ENCODE measurements at places on chromosomes 13 and 19. TPM values are rescaled to one million over a fixed set of nuclear protein-coding genes. Genes with fewer than 3 reads are reported as not detected.
A peak's percentile ranks its signal among the peaks of the same experiment; 100 is the strongest.

NRTN gene
- total RNA-seq: 0.26 TPM

ZSCAN4 gene
- total RNA-seq: not detected

JSRP1 gene
- total RNA-seq: 1.0 TPM

GRCh38 chr19:49830766-49831165 is 12.7 kb downstream of the MED25 start:
- no peak for DNase-seq
- H3K27ac ChIP-seq: no peak overlapping the region
- no peaks in the 10 kb centered on the region for H3K4me1 ChIP-seq
- no peak overlapping the region for H3K4me3 ChIP-seq
- no peaks in the 10 kb centered on the region for H3K27me3 ChIP-seq
- peaks cover 18% of the 10 kb centered on the region for H3K36me3 ChIP-seq

- H3K4me3 ChIP-seq: peak overlapping the region; percentile 70
- peaks cover 21% of the 10 kb centered on the region for H3K4me1 ChIP-seq
- peak; percentile 64 for DNase-seq
- H3K36me3 ChIP-seq: no peaks in the 10 kb centered on the region
Measured at GRCh38 chr13:113297370-113298042, 467 bp downstream of the LAMP1 start.

DNA sequence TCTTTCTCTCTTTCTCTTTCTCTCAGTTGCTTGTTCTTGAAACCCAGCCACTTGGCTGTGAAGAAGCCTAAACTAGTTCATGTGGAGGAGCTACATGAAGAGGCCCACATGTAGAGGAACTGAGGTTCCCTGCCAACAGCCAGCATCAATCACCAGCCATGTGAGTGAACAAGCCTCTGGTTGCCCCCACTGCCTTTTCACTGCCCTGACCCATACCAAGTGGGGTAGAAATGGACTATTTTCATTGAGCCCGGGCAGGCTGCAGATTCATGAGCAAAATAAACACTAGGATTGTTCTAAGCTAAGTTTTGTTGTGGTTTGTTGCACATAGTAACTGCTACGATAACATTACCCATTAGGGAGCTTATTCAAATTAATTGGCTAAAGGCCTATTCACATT is 78.7 kb upstream of the FAM216B start:
- no peak overlapping the region for H3K4me3 ChIP-seq
- no peaks in the 10 kb centered on the region for H3K4me1 ChIP-seq
- DNase-seq: no peak

MYH14 gene
- total RNA-seq: not detected

DNA sequence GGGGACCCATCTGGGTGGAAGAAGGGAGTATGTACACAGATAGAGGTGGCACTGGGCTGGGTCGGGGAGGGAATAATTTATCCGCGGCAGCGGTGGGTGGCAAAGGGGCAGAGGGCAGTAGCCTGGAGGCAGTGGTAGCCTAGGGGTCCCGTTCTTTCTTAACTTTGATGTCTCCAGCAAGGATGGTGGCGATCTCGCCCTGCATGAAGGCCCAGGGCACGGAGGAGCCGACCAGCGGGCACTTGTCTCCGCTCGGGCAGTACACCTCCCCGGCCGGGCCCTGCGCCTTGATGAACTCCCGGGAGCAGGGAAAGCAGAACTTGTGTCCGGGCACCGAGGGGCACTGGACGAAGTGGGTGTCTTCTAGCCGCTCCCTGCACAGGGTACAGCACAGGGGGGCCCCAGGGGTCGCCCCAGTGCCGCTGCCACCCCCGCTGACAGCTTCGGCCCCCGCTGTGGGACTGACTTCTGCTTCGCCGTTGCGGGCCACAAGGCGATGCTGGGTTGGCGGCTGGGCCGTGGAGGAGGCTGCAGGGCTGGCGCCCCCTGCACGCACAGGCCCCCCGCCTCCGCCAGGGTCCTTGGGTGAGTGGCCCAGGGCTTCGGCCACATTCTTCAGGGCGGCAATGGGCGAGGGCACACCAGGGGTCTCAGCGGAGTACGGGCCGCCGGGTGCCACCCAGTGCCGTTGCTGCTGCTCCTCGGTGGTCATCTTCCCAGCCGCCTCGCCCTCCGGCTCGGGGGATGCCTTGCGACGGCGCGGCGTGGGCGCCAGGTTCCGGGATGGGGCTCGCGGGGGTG is 1.9 kb downstream of the IRF2BP1 start:
- no peak for DNase-seq
- no peaks in the 10 kb centered on the region for H3K27me3 ChIP-seq
- peaks cover 34% of the 10 kb centered on the region for H3K4me1 ChIP-seq
- no peak overlapping the region for H3K4me3 ChIP-seq
- no peaks in the 10 kb centered on the region for H3K36me3 ChIP-seq

DNA sequence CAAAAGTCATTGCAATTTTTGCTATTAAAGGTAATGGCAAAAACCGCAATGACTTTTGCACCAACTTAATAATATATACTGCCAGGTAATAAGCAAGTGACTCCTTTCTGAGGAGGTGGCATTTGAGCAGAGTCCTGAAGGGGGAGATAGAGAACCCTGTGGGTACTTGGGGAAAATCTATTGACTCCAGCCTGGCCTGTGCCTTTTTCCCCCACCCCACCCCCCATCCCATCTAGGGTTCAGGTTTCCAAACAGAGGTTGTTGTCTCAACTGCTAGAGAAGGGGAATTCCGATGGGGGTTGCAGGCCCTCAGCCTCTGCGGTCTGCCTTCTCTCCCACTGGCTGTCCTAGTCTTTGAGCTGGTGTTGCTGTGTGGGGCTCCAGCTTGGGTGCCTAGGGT is 11.5 kb downstream of the S1PR2 start:
- no peak overlapping the region for H3K4me3 ChIP-seq
- DNase-seq: peak; percentile 7
- no peak overlapping the region for H3K27ac ChIP-seq
- no peaks in the 10 kb centered on the region for H3K36me3 ChIP-seq
- peaks cover 4% of the 10 kb centered on the region for H3K4me1 ChIP-seq

TRPM4 gene
- not detected for total RNA-seq

GRCh38 chr19:45380107-45380506 is 9.7 kb upstream of the ERCC2 start:
- no peak overlapping the region for H3K4me3 ChIP-seq
- no peak for DNase-seq
- H3K27ac ChIP-seq: no peak overlapping the region
- no peaks in the 10 kb centered on the region for H3K36me3 ChIP-seq
- no peaks in the 10 kb centered on the region for H3K27me3 ChIP-seq
- no peaks in the 10 kb centered on the region for H3K4me1 ChIP-seq

GRCh38 chr13:28636069-28636468 is 22.9 kb upstream of the POMP start:
- no peak overlapping the region for H3K27ac ChIP-seq
- no peaks in the 10 kb centered on the region for H3K27me3 ChIP-seq
- H3K4me1 ChIP-seq: no peaks in the 10 kb centered on the region
- no peak overlapping the region for H3K4me3 ChIP-seq
- H3K36me3 ChIP-seq: no peaks in the 10 kb centered on the region

DNA sequence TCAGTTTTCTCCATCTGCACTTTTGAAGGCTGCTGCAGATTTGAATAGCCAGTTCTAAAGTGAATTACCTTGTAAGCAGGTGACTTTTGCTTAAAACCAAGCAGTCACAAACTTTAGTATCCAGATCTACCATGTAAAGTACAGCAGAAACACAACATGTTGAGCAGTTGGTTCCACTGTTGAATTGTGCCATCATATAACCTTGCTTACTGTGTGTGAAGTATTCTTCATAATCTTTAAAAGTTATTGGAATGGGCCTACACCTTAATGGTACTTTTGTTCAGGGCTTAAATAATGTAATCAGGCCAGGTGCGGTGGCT is 23.2 kb upstream of the MTUS2 start:
- no peak overlapping the region for H3K27ac ChIP-seq
- no peaks in the 10 kb centered on the region for H3K4me1 ChIP-seq
- no peak overlapping the region for H3K4me3 ChIP-seq

DNA sequence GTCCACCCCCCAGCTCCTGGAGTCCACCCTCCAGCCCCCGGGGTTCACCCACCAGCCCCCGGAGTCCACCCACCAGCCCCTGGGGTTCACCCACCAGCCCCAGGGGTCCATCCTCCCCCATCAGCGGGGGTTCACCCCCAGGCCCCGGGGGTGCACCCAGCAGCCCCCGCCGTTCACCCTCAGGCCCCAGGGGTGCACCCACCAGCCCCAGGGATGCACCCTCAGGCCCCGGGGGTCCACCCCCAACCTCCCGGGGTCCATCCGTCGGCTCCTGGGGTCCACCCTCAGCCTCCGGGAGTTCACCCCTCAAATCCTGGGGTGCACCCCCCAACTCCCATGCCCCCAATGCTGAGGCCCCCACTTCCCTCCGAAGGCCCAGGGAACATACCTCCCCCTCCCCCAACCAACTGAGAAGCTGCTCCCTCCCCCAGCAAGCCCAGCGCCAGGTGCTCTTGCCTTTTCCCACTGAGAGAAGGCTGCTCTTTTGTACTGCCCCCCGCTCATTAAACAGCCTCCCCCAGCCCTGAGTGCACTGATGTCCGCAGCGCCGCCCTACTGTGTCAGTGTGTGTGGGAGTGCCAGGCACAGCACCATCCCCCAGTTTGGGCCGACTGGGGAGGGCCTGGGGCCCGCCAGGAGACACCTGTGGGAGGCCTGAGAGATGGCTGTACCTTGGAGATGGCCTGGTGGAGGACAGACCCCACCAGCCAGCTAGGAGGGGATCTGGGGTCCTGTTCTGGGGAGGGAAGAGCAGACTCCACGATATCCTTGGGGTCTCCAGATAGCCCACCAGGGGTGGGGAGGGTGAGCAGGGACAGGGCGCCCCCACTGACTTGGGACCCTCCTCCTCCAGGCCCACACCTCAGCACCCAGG is 750 bp upstream of the AMH start:
- peaks cover 17% of the 10 kb centered on the region for H3K4me1 ChIP-seq
- peaks cover 10% of the 10 kb centered on the region for H3K27me3 ChIP-seq
- no peak overlapping the region for H3K4me3 ChIP-seq
- peaks cover 38% of the 10 kb centered on the region for H3K36me3 ChIP-seq
- no peak for DNase-seq
- no peak overlapping the region for H3K27ac ChIP-seq

GRCh38 chr13:114132419-114133121 is at the start of gene RASA3:
RASA3 (minus strand) TSS chr13:114132623; CDS start chr13:114132489, 134 bp downstream.
- H3K36me3 ChIP-seq: peaks cover 6% of the 10 kb centered on the region
- peak within 1 kb of the TSS; percentile 85 for H3K27ac ChIP-seq
- no peaks in the 10 kb centered on the region for H3K27me3 ChIP-seq
- DNase-seq: peak; percentile 73

DNA sequence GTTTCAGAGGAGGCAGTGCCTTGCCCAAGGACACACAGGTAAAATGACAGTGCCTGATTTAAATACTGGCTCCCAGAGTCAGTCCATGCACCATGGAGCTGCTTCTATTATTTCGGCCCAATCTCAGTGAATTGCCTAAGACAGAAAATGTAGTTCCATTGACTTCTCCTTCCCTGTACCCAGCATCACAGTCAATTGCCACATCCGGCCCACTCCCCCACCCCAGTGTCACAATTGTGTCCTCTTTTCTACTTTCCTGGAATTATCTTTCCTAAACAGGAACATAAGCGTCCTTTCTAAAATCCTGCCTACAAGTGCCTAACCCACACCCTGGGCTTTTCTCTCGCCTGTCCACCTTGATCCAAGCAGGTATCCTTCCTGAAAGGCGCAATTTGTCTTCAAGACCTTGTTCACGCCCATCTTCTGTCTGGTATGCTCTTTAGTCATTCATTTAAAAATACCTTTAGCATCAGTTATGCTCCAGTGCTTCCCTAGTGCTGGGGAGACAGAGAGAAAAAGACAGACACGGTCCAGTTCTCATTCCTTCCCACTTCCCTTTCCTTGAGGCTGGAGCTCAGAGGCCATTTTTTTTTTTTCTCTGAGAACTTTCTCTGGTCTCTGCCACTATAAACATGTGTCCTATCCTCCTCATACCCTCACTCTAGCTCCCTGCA is 411.4 kb downstream of the LIG4 start:
- H3K27ac ChIP-seq: no peak overlapping the region
- no peaks in the 10 kb centered on the region for H3K36me3 ChIP-seq
- no peak for DNase-seq
- no peaks in the 10 kb centered on the region for H3K27me3 ChIP-seq

GRCh38 chr19:41708481-41708880 is at the start of gene CEACAM5:
CEACAM5 (plus strand) TSS chr19:41708626; CDS start chr19:41708732, 106 bp downstream.
- no peaks in the 10 kb centered on the region for H3K36me3 ChIP-seq
- H3K4me1 ChIP-seq: no peaks in the 10 kb centered on the region
- DNase-seq: no peak
- no peak within 1 kb of the TSS for H3K27ac ChIP-seq

GRCh38 chr19:27779954-27780353 is 1433.0 kb downstream of the UQCRFS1 start:
- no peaks in the 10 kb centered on the region for H3K36me3 ChIP-seq
- H3K27ac ChIP-seq: no peak overlapping the region
- H3K27me3 ChIP-seq: no peaks in the 10 kb centered on the region
- DNase-seq: no peak
- no peak overlapping the region for H3K4me3 ChIP-seq
- H3K4me1 ChIP-seq: no peaks in the 10 kb centered on the region

GRCh38 chr13:104436555-104436954 is 1370.3 kb upstream of the SLC10A2 start:
- no peaks in the 10 kb centered on the region for H3K27me3 ChIP-seq
- DNase-seq: no peak
- no peak overlapping the region for H3K4me3 ChIP-seq
- no peaks in the 10 kb centered on the region for H3K4me1 ChIP-seq

DNA sequence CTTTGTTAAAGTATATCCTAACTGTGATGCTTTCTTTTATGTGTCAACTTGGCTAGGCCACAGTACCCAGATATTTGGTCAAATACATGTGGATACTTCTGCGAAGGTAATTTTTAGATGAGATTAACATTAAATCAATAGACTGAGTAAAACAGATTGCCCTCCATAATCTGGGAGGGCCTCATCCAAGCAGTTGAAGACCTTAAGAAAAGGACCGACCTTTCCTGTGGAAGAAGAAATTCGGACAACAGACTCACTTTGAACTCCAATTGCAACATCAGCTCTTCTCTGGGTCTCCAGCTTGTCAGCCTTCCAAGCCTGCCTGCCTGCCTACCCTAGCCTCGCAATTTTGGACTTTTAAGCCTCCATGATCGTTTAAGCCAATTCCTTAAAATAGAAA is 57.9 kb upstream of the DOCK9 start:
- H3K4me3 ChIP-seq: no peak overlapping the region
- no peak for DNase-seq
- peaks cover 16% of the 10 kb centered on the region for H3K4me1 ChIP-seq
- no peaks in the 10 kb centered on the region for H3K27me3 ChIP-seq
- no peaks in the 10 kb centered on the region for H3K36me3 ChIP-seq
